T-helper 1 cell (primary cell): ENCODE measurements at places on chromosomes 13 and 19.

GRCh38 chr19:45321848-45322247 is 827 bp downstream of the CKM start:
- DNase-seq: no peak

GRCh38 chr13:114108894-114109293 is 23.5 kb downstream of the RASA3 start:
- no peak for DNase-seq

- DNase-seq: peak; percentile 60
Observed at GRCh38 chr19:41449079-41449864, 6.3 kb downstream of the ERICH4 start.

DNA sequence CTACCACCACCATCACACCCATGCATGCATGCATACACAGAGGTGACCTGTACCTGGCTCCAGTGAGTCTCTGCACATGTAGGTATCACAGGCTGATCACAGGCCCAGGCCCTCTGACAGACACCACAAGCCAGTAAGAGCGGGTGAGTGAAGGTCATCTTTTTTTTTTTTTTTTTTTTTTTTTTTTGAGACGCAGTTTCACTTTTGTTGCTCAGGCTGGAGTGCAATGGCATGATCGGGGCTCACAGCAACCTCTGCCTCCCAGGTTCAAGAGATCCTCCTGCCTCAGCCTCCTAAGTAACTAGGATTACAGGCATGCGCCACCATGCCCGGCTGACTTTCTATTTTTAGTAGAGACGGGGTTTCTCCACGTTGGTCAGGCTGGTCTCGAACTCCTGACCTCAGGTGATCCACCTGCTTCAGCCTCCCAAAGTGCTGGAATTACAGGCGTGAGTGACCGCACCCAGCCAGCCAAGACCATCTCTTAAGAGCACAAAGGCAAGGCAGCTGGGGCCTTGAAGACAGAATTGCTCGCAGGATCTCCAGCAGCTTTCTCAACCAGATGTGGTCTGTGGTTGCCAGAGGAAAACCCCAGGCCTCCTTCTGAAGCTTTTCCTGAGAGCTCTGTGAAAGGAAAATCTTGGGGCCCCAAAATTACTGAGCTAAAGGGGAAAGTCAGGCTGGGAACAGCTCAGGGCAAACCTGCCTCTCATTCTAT is 3.2 kb upstream of the NKG7 start:
- no peak for DNase-seq

DNA sequence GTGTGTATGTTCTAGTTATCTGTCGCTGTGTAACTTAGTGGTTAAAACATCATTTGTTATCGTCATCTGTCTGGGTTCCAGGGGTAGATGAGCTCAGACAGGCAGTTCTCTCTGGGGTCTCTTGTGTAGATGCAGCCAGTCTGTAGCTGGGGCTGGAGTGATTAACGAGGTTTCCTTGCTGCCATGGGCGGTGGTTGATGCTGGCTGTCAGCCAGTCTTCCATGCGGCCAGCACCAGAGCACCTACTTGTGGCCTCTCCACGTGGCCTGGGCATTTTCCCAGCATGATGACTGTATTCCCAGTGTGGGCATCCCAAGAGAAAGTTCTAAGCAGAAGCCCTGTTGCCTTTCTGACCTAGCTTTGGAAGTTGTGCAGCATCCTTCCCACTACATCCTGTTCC is 10.7 kb downstream of the ERCC5 start:
- DNase-seq: no peak

- no peak for DNase-seq
Observed at GRCh38 chr19:7078008-7078407, 8.5 kb downstream of the ZNF557 start.

DNA sequence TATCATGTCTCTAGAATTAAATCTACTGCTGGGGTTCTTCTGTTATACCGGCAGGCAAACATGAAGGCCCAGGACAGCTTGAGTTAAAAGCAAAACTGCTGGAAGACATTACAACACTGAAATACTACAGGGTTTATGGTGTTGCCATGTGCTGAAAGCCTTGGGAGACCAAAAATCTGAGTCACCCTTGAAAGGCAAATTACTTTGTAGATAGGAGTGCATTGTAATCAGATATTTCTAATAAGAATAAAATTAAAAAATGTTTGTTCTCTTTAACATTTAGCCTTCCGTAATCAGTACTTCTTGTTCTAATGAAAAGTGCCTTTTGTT is 181.3 kb downstream of the PCDH9 start:
- no peak for DNase-seq

DNA sequence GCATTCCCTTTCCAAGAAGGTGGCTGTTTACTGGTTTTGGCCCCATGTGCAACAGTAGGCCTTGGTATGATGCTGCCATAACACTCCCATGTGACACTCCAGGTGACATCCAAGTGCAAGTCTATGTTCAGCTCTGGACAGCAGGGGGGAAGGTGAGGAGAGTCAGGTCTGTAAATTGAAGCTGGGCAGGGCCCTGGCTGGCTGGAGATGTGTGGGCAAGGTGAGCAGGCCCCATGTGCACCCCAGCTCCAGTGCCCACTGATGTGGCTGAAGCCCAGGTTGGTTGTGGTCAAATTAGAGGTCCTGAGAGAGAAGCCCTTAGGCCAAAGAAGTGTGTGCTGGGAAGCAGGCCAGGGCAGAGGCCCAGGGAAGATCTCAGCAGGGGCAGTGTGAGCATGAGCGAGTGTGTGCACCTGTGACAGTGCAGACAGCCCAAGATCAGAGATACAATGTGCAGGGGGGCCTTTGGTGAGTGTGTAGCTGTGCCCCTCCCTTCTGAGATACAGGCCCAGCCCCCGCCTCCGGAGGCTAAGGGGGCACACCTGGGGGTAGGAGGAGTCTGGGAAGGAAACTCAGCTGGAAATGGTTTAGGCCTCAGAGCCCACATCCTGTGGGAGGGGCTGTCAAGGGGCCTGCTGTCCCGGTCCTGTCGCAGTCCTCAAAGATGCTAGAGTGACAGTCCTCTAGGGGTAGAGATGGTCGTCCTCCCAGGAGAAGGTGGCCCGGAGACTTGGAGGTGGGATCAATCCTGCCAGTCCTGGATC is 18.6 kb downstream of the DEDD2 start:
- DNase-seq: peak; percentile 71

GRCh38 chr13:29402166-29402636 is 193.3 kb downstream of the SLC7A1 start:
- DNase-seq: no peak

DNA sequence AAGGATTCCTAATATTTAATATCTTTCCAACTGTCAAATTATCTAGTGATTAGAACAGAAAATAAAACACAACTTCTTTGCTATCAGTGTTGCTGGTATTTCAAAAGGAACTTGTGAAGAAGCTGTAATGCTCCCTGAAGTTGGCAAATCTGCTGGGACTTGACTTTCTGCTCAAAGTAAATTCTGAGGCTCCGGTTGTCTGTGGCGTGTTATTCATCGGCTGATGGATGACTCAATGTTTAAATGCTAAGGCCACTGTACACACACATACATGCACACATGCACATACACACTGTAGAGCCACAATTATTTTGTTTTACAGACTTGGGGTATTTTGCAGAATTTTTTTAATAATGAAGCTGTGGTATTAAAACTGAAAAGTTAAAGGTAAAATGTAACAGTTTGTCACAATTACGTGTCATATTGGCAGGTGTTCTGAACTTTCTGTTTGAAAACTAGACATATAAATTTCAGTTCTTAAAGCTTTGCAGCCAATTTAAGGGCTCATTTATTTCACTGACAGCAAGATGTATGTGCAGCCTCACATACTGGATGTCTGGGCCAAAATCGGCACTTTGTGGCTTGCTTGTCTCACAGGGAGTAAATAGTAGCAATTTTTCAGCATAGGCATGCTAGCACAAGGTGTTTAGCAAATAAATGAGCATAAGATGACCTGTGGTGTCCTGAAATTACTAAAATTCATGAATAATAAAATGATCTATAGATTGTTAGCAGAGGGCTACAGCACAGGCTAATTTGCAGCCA is 1691.7 kb upstream of the PCDH20 start:
- no peak for DNase-seq

DNA sequence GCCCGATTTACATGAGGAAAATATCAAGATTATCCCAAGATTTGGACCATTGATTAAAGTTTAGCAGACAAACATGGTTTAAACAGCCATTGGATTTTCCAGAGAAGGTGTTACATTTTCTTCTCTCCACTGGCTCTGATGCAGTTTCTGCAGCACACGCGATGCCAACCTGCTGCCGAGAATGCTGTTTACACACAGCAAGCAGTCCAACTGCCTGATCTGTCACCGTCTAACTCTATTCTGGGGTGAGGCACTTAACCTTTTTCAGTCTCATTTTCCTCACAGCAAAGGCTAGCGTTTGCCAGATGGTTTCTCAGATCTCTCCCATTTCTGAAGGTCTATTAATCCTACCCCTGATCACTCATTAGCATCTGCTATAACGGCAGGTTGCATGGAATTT is 763.5 kb upstream of the GPC6 start:
- no peak for DNase-seq

DNA sequence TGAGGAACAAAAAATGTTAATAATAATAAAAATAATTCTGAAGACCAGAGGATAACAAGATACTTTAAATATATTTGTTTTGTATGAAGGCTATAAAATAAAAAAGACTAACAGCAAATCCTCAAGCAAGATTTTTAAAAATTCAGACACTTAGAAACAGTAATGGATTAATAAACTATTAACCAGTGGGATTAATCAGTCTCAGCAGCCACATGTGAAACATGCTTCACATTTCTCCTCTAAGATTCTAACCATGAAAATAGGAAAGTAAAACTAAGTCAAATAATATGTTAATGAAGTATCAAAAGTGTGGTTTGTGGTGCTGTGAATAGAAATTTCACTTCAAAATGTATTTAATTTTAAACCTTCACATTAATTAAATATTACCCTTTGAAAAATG is 57.4 kb downstream of the KCNRG start:
- DNase-seq: no peak

DNA sequence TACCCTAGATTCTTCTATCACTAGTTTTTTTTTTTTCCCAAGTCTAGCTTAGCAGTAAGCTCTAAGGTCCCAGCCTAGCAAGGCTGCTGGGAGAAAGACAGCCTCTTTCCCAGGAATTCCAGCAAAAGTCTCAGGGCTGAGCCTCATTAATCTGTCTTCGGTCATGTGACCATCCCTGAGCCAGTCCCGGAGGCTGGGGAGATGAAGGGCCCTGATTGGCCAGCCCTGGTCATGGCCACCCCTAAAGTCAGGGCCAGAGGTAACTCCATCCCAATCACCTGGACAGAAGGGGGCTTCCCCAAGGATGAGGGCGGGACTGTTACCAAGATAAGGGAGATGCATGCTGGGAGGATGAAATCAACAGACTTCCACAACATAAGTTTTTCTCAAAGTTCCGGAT is 43.3 kb downstream of the CCNE1 start:
- DNase-seq: no peak

DNA sequence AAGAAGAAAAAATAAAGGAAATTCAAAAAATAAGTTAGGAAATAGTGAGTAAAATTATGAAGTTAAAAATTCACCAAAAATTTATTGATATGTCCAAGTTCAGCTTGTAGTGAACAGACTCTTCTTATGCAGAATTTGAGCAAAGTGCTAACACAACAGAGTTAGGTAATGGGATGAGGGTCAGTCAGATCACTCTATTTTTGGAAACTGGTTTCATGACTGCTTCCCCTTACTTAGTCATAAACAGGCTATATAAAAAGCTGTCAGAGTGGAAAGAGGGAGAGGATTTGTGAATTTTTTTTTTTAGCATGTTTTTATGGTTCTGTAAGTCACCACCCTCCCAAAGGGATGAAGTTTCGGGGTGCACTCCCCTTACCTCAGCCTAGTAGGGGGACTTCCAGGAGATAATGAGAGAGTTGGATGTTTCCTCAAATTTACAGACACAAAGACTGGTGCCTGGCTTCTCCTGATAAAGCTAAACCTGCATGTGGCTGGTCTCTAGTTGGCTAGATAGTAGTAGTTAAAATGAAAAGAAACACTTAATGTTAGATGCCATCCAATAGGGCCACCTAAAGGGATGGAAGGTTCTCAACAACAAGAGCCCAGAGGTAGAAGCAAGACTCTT is 4.5 kb downstream of the CPB2 start:
- DNase-seq: no peak

GRCh38 chr19:38024992-38025908 is 118.2 kb downstream of the SIPA1L3 start:
- DNase-seq: no peak

- DNase-seq: peak; percentile 86
Observed at GRCh38 chr19:1082165-1082927, 12.8 kb downstream of the POLR2E start.

DNA sequence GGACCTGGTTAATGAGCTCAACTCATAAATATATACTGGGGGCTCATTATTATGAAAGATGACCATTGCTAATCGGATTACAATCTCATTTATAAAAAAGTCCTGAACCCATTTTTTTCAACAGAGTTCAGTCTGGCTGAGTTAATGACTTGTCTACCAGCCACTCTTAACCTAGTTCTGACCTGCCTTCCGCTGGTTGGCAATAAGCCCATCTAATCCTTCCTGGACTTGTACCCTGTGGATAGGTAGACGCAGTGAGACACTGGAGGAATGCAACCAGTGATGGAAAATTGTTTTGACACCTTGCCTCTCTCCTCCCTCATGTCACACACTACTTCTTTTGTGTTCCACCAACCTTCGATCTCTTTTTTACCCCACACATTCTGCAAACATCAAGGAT is 279.9 kb downstream of the FOXO1 start:
- DNase-seq: no peak

- DNase-seq: no peak
Observed at GRCh38 chr19:17111766-17112165, 36.2 kb downstream of the MYO9B start.

DNA sequence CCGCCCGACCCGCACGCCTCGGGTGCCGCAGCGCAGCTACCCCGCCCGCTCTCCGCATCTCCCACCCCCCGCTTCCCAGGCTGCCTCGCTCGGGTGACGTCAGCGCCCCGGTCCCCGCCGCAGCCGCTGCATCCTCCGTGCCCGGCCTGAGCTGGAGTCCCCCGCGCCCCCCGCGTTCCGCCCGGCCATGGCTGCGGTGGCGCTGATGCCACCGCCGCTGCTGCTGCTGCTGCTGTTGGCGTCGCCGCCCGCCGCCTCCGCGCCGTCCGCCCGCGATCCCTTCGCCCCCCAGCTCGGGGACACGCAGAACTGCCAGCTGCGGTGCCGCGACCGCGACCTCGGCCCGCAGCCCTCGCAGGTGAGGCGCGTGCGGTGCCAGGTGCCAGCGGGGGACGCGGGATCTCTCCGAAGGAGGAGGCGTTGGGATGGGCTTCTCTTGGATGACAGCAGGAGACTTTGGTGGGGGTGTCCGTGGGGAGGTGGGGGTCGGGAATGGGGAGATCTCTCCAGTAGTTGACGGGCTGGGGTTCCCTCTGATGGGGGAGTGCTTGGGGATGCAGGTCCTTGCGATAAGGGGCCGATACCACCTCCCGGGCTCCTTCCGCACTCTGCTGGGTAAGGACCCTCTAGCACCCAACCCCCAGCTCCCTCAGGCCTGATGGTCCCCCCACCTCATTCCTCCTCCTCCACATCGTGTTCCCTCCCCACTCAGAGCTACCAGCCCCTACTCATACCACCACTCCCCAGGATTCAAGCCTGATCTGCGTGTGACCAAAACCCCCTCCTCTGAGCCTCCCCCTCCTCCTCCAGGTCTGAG is at the start of gene TMEM59L:
Gene TMEM59L, plus strand, starts transcription at position 99 of the 817 bp plus-strand sequence. Its CDS starts 89 bp downstream, at position 188.
- no peak for DNase-seq

GRCh38 chr19:50835785-50836542 is 2.6 kb upstream of the KLK15 start:
- DNase-seq: peak; percentile 37

- DNase-seq: peak; percentile 30
Observed at GRCh38 chr13:109787135-109787954, 962 bp upstream of the IRS2 start.
